ENCODE measurements at places on chromosomes 12 and 14. TPM values are rescaled to one million over a fixed set of nuclear protein-coding genes. Genes with fewer than 3 reads are reported as not detected.

The PACS2 gene
- 77.7 TPM for polyA plus RNA-seq

DNA sequence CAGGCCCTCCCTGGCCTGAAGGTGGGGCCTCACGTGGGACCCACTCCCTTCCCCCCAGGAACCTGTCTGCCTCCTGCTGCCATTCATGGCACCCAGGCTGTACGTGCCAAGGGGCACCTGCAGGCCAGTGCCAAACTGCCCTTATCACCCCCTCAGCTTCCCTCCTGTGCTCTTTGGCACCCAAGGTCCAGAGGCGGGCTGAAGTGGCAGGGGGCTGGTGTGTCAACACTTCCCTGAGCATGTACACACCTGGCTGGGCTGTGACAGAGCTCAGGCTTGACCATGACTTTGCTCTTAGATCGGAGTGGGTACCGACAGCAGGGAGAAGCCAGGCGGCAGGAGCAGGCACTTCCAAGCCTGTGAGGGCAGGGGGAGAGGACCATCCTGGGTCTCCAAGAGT is 41.6 kb downstream of the HSD17B6 start:
- DNase-seq, result no peak

GRCh38 chr14:99136047-99136400 is 136.0 kb downstream of the BCL11B start:
- DNase-seq, result peak; percentile 2

- DNase-seq, result no peak
Observed at GRCh38 chr12:62106547-62107185, 153.5 kb upstream of the USP15 start.

The CRIP1 gene
- 71.0 TPM for polyA plus RNA-seq

DNA sequence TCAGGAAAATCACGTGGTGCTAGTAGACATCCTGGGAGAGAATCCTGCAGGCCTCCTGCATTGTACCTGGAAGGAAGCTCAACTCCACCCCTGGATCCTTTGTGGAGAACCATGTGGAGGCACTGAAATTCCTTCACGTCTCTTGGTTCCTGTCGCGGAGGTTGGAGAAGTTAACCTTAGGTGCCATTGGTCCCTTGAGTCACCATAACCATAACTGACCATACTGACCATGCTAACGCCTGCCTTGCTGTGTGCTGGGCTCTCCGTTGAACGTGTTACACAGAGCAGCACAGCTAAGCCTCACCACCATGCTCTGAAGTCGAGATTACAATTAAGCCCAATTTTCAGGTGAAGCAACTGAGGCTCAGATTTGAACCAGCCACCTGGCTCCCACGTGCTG is 18.6 kb downstream of the C14orf132 start:
- no peak for DNase-seq

DNA sequence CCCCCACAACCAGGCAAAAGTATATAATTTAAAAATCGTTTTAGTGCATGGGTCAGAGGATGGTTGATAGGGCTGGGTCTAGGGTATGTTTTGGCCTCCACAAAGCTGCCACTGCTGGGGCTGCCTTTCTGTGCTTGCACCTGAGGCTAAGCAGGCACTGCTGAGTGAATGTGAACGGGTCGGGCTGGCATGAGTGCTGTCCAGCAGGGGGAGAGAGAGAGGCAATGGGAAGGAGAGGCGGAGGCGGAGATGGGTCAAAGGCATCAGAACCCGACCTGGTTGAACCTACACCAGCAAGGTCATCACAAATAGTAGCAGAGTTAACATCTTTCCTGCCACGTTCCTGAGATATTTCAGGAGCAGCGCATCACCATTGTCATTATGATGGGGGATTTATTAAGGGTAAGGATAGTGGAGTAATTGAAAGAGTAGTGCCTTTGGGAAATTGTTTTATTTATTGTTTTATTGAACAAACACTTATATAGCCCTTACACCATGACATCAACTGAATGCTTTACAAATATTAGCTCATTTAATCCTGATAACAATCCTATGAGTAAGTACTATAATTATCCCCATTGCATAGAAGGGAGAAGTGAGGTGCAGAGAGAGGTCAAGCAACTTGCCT is 5.8 kb upstream of the NRXN3 start:
- no peak for DNase-seq

All from pancreas (tissue), 10 donors.